Fibroblast of lung (primary cell): ENCODE measurements at places on chromosomes 6 and 20.

- no peak for DNase-seq
These were observed 266.9 kb downstream of the CD109 start for GRCh38 chr6:73962884-73963283.

DNA sequence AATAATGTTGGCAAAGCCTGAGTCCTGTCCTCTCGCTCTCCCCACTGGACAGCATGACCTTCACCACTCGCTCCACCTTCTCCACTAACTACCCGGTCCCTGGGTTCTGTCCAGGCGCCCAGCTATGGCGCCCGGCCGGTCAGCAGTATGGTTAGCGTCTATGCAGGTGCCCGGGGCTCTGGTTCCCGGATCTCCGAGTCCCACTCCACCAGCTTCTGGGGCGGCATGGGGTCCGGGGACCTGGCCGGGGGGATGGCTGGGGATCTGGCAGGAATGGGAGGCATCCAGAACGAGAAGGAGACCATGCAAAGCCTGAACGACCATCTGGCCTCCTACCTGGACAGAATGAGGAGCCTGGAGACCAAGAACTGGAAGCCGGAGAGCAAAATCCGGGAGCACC, 20.5 kb downstream of the RNF114 start:
- no peak for DNase-seq

- DNase-seq: peak; percentile 94
These were observed 5.2 kb downstream of the FOXO3 start for GRCh38 chr6:108565893-108566292.

- no peak for DNase-seq
These were observed 47.8 kb upstream of the EYA4 start for GRCh38 chr6:133193396-133193795.

GRCh38 chr6:88698661-88699060, 264.8 kb downstream of the RNGTT start:
- no peak for DNase-seq

DNA sequence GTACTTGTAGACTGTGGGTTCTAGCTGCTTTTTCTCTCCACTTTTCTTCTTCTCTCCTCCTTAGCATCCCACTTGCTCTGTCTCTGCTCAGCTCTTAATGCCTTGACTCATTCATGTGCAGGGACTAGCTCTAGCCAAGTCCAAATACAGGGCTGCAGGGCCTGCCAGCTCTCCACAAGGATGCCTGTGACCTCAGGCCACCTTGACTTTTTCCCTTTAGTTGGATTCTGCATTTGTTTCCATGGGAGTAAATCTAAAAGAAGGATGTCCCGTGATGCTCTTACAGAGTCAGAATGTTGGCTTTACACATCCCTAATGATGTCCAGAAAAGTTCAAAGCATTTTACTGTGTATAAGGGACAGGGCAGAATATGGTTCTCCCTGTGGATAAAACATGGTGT, 101.8 kb upstream of the PREP start:
- DNase-seq: no peak

DNA sequence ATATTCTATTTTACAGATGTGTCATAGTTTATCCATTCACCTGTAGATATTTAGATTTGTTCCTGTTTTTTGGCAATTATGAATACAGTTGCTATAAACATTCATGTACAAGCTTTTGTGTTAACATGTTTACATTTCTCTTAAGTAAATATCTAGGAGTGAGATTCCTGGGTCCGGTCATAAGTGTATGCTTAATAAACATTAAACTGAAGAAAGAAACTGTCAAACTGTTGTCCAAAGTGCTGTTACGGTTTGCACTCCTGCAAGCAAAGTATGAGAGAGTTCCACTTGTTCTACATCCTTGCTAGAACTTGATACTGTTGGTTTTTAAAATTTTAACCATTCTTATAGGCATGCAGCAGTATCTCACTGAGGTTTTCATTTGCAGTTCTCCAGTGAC, 138.6 kb downstream of the RALGAPA2 start:
- DNase-seq: no peak

- DNase-seq: peak; percentile 51
These were observed 455.1 kb downstream of the ADGRB3 start for GRCh38 chr6:69090132-69090531.

- no peak for DNase-seq
These were observed 232.8 kb downstream of the CDH26 start for GRCh38 chr20:60191014-60191413.

DNA sequence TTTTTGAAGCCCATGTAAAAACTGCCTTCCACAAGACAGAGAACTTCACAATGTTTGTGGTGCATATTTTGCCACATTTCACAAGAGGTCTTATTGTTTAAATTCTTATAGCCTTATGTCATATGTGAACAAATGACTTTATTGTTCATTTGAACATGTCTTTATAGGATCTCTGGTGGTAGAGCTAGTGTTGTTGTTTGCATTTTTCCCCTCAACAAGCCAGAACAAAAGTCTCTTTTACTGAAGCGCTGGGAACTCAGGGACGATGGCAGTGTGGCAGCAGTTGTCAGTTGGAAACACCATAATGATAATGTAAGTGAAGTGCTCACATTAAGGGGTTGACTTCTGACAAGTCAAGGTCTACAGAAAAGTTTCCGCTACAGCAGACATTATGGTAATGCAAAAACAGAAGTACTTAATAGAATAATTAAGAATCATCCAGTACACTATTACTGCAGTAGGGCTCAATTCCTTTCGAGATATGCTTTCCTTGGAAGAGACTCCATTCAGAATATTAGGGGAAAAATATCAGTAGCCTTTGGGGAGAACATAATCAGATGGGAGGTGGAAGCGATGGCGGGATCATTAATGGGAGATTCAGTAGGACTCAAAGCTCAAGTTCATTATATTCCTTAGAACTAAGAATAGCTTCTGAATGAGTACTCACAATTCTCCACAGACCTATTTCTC, 180.0 kb downstream of the GJA10 start:
- peak; percentile 51 for DNase-seq

- no peak for DNase-seq
These were observed 120.7 kb upstream of the CLDN20 start for GRCh38 chr6:155143029-155143577.

GRCh38 chr6:15518057-15518456, 144.8 kb downstream of the DTNBP1 start:
- peak; percentile 57 for DNase-seq

DNA sequence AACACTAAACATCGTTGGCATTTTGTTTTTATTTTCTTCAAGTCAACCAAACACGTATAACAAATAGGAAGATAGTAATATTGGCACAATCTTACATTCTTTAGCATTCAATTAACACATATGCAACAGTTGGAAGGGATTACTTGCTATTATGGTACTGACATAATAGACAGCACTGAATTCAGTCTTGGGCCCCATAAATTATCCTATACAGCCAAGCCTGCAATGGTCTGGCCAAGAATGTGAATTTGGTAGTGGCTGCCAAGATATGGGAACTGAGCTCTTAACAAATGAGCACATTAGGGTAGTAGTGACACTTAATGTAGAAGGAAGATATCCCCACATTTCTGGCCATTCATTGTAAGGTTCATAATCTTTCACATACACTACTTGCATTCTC, 44.8 kb upstream of the ARHGAP18 start:
- no peak for DNase-seq

DNA sequence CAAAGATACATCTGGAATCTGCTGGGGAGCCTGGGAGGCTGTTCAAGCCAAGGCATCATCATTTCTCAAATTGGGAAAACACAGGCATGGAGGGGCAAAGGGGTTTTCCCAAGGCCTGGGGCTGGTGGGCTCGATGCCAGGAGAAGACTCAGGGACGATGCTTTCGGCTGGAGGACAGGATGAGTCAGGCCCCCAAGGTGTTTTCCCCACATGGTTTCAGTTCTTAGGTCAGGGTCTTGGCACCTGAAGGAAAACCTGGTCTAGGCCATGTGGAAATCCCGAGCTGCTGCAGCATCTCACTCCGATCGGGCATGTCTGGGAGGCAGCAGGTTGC, 348.1 kb downstream of the CDC5L start:
- peak; percentile 54 for DNase-seq

DNA sequence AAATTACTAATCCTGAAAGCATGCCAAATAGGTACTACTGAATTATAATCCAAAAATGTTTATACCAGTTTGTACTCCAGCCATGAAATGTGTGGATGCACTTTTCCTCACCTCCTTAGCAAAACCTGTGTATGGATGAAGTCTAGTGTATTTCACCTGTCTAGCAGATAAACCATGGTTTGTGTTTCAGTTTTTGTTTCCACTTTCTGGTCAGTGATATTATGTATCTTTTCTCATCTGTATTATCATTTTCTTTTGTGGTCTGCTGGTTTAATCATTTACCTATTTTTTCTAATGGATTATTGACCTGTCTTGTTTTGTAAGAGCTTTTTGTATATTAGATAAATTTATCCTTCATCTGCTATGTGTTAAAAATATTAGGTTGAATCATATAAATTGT, 41.0 kb upstream of the TMEM217 start:
- no peak for DNase-seq
